A172 (cell line): ENCODE measurements at places on chromosomes 7 and 10. TPM values are rescaled to one million over a fixed set of nuclear protein-coding genes. Genes with fewer than 3 reads are reported as not detected.

GRCh38 chr7:99095698-99096097 is 48.2 kb downstream of the SMURF1 start:
- DNase-seq: no peak

- no peak for DNase-seq
Observed at GRCh38 chr10:4834898-4835405, 8.9 kb downstream of the AKR1E2 start.

- DNase-seq: no peak
Observed at GRCh38 chr10:72852508-72852907, 41.0 kb upstream of the OIT3 start.

DNA sequence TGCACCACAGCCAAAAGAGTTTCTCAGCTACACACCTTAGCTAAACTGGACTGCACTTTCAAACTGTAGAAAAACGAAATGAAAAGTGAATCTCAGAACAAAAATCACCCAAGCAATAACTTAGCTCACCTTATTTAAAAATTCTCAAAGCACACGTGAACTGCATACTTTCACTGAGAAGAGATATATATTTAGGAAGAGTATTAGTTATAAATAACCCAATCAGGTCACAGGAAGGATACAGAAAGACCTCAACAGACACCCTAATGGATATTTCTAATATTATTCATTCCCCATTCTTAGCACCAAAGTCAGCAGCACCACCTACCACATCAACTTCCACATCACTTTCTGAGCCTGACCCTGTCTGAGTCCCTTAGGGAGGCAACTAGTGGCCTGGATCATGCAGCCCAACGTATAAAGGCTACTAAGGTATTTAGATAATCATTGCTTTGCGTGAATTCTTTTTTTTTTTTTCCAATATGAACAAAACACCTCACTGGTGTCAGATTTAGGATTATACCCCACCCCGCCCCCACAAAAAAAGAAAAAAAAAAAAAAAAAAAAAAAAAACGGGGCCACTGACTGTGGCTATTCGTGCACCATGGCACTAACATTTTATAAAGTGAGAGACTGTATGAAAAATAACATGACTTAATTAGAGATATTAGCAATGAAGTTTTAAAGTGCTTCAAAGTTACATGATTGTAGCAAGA is 2.6 kb downstream of the ABI1 start:
- DNase-seq: peak; percentile 10

Gene TFAM
- 58.8 and 65.6 TPM in 2 replicates for total RNA-seq

Gene TMEM196
- total RNA-seq: not detected in 2 replicates

DNA sequence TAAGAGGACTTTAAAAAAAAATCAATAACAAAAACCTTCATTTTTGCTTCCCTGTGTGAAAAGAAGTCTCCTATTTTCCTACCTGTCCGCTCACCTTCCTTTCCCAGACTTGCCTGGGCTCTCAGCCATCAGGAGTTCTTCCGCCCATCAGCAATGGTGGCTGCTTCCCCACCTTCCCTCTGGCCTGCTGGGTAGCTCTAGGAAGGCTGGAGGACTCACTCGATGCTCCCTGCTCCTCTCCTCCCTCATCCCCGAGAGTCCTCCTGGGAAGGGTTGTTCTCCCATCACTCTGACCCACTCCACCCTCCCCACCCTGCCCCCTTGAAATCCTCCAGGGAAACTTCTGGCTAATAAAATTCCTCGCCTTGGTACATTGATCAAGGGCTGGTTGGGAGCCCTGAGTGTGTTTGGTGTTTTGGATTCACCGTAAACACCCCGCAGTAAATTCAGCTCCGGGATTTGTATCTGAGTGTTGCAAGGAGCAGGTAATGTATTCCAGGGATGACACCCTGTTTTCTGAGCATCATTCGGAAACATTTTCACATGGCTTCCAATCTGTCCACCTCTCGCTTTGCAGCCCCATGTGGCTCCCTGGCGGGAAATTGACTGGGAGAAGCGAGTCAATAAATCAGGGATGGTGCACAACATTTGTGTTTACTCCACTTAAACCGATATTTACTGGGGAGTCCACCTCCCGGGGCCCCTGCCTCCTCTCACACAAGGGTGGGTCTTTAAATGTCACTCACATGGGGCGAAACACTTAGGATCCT is 126.4 kb upstream of the SDK1 start:
- no peak for DNase-seq
